ENCODE measurements at places on chromosomes 4 and X.

DNA sequence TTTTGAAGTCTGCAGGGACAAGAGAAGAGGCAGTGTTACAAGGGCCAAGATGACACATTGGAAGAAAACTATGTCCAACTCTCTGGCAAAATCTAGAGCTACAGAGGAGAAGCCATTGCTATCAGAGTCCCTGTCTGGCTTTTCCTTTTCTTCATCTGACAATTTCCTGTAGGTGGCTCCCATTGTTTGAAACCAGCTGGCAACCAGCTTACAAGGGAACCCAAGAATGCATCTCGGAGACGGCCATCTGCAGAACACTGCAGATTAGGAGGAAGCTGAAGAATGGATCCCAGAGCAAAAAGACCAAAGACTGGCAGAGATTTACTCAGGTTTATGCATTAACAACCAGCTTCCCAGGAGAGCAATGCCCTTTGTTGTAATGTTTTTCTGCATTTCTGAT is 216.2 kb upstream of the CTSO start:
- DNase-seq, result no peak

DNA sequence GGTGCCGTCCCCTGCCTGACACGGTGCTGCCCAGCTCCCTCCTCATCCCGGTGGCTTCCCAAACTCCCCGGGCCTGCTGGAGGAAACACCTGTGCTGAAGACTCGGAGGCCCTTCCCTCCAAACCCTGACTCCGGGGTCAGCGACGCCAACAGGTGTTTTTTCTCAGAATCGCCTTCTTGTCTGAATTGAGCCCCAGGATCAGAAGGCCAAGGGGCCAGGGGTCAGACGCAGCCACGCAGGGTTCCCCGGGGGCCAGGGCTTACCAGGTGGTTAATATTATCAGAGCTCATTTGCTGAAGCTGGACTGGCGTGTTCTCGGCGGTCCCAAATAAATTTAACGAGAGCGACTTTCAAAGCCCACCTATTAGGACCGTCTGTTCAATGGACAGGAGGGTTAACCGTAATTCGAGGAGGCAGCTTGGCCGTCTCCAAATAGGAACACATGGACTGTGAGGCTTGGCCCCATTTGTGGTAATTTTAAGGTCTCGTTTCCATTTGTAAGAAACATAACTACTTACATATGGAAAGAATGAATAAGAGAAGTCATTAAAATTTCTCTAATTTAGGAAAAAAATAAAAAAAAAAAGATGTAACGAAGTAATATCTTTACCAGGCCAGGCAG is 239.3 kb downstream of the CRLF2 start:
- no peak for DNase-seq

DNA sequence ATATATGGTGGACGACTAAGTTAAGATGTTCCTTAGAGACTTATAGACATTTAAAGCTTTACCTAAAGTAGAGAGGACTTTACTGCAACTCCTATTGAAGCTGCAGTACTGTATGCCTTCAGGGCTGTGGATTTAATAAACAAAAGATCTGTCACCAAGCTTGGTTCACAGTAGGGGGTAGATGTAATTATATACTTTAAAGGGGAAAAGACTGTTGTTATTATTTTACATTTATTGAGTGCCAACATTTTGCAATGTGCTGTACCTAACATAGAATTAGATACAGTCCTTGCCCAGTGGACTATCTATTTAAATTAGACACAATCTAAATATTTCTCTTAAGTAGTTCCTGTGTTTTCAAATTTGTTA is 67.2 kb downstream of the SLIT2 start:
- DNase-seq, result no peak

- DNase-seq, result no peak
Measured at GRCh38 chr4:55086578-55086977, 38.8 kb downstream of the KDR start.

DNA sequence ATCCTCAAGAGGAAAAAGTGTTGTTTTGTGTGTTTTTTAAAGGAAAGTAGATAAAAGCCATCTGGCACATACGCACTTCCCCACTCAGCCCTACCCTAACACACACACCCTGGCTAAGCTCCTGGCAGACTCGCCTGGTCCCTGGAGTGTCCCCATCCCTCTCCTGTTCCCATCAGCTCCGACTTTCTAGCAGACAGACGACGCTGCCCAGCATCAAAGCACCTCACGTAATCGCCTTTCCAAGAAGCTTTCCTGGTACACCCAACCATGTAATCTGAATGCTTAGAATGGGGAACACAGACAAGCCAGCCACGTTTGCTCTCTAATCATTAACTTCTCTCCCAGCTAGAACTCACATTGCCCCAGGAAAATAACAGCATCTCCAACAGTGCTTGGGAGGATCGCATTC is 116.2 kb downstream of the AFAP1 start:
- no peak for DNase-seq

DNA sequence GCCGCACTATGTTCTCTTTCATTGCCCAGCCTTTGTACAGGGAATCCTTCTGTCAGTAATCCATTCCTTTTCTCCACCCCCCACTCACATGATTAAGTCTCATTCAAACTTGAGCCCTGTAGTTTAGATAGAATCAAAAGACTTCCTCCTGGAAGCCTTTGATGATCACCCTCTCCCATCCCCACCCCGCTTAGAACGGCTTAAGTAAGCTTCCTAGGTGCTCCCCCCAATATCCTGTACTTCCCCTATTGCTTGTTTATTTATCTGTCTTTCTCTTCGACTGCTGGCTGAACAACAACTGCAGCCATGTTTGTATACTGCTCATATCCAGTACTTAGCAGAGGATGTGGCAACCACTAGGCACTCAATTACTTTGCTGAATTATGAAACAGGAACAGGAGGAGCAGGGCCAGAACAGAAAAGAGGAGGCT is 38.5 kb upstream of the GPC3 start:
- DNase-seq, result no peak

DNA sequence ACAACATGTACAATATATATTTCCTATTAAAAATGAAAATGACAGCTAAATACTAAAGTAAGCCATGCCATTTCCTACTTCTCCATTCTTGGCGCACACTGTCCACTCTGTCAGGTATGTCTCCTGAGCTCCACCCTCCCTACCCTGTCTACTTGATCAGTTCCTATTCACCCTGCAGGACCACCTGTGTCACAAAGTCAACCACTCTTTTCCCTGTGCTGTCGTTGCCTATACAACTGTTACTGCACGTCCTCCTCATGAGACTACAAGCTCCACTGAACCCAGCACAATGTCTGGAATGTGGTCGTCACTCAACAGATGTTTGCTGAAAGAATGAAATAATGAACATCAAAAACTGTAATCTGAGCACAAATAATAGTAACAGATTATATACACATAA is 54.9 kb downstream of the SLC9A7 start:
- no peak for DNase-seq

- DNase-seq, result no peak
Measured at GRCh38 chrX:39439906-39440798, 638.9 kb downstream of the MID1IP1 start.

- no peak for DNase-seq
Measured at GRCh38 chr4:147863111-147863747, 131.3 kb downstream of the ARHGAP10 start.

GRCh38 chrX:105697984-105698781 is 124.2 kb upstream of the NRK start:
- no peak for DNase-seq

DNA sequence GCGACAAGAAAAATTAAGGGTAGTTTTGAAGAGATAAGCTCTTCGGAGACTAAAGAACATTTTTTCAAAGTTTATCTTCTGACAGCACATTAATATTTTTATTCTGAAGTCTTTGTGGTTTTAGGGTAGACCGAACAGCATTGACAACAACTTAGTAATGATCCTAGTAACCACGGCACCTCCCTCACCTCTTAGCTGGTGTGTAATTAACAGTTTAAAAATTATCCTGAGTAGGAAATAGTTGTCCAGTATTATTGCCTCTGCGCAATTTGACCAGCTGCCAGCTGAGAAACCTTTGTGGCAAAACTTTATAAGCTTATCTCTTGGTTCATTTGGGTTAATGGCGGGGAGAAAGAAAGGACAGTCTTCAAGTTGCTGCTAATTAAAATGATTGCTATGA is 213.6 kb downstream of the CBLL2 start:
- DNase-seq, result no peak

DNA sequence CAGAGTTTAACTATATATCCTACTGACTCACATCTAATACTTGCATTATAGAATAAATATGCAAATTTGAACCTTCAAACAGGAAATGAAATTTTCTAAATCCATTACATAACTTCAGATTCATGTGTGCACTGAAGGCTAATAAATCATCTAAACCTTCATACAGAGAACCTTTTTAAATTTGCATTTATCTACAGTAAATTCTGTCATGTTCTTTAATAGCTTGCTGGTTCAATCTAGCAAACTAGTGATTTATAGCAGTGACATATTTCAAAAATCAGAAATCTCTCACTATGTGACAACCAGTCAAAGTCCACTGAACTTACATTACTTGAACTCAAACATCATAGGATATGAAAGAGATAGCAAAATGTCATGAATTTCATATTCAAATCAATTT is 65.1 kb downstream of the LRBA start:
- no peak for DNase-seq

- no peak for DNase-seq
Measured at GRCh38 chr4:130056286-130056685, 960.3 kb downstream of the C4orf33 start.

DNA sequence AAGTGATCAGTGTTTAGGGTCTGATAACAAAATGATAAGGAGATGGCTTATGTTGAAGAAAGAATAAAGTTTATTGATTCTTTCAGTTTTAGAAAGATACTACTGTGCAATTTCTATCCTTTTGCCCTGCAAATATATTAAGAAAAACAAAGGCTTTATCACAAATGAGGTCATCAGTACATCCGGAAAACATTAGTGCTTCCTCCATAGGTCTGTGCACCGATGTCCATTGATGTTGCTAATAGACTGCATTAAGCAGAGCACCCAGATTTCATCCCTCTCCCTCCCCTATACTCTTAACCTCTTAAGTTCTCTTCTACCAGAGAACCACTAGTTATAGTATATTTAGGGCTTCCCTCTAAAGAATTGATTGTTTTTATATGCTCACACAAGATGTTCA is 53.7 kb upstream of the HHIP start:
- no peak for DNase-seq

DNA sequence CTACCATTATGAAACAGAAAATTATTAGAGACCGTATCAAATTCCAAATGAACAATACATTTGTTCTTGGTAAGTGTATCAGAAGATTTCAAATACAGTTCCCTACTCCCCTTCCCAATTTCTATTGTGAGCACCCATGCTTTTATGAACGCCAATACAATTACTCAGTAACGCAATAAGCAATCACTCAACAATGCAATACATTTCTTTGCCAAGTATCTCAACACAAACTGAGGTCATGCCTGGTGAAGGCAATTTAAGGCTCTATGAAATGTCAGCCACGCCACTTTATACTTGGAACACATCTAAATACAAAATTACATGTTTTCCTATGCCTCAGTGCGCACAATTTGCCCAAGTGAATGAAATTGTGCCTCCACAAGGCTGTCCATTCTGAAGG is 712 bp downstream of the PNPLA4 start:
- no peak for DNase-seq

DNA sequence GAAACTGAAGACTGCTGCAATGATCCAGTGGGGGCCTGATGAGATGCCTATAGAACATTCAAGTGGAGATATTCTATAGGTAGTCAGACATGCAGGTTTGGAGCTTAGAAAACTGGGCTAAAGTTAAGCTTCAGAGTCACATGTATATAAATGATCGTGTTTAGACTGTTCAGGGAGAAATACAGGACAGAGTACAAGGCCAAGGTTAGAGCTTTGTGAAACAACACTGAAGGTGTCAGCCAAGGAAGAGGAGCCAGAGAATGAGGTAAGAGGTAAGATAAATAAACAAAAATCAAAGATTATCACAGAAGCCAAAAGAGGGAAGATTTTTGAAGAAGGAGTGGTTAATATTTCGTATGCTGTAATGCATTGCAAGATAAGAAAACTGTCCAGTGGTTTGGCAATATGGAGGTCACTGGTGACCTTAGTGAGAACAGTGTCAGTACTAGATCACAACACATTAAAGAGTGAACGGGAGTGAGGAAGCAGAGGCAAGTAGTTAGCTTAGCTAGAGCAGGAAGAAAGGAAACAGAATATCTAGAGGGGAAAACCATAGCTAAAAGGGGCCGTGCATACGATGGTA is 58.0 kb upstream of the KLHL13 start:
- DNase-seq, result no peak

DNA sequence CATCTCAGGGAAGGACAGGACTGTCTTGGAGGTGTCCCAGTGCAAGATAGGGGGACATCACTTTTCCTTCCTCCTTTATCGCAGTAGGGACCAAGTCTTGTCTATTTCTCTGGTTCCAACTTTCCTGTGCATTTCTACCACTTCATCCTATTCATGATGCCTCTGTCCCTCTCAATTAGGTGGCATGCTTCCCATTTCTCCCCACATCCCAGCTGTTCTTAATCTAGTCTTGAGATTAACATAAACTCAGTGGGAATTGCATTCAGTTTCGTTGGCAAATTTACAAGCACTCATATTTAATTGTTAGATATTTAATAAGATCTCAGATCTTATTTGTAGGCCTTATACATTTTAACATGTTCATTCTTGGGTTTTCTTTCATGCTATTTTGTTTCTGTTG is 15.7 kb upstream of the ODAM start:
- no peak for DNase-seq

GRCh38 chr4:105304085-105304484 is 157.4 kb downstream of the TET2 start:
- DNase-seq, result no peak

GRCh38 chrX:134482371-134482770 is 22.4 kb downstream of the HPRT1 start:
- no peak for DNase-seq

DNA sequence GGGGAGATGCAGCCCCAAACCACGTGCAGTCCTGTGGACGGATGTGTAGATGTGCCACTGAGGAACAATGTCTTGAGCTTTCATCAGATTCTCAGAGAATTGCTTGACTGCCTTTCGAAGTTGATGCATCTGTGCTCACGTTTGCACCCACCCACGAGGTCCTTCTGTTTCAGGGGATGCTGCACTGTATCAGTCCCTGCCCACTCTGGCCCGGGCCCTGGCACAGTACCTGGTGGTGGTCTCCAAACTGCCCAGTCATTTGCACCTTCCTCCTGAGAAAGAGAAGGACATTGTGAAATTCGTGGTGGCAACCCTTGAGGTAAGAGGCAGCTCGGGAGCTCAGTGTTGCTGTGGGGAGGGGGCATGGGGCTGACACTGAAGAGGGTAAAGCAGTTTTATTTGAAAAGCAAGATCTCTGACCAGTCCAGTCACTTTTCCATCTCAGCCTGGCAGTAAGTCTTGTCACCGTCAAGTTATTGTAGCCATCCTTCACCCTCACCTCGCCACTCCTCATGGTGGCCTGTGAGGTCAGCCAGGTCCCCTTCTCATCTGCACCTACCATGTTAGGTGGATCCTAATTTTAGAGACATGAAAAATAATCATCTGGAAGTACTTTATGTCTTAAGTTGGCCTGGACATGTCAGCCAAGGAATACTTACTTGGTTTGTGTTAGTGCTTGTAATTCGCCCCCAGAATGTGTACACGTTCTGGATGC is 36.4 kb upstream of the MSANTD1 start:
- DNase-seq, result no peak

DNA sequence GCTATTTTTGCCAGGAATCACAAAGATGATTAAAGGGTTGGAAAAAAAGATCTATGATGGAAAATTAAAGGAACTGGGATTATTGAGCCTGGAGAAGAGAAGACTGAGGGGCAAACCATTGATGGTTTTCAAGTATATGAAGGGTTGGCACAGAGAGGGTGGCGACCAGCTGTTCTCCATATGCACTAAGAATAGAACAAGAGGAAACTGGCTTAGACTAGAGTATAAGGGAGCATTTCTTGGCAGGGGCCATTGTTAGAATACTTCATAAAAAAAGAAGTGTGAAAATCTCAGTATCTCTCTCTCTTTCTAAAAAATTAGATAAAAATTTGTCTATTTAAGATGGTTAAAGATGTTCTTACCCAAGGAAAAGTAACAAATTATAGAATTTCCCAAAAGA is 75.1 kb downstream of the NPNT start:
- DNase-seq, result no peak

Measured in activated CD4-positive, alpha-beta T cell treated with anti-CD3 and anti-CD28 coated beads, Interleukin-2, amount 50 U/mL, for 1 hour (primary cell).